ENCODE measurements at places on chromosomes 2 and 18. TPM values are rescaled to one million over a fixed set of nuclear protein-coding genes. Genes with fewer than 3 reads are reported as not detected.

Gene ERBB4
- 29.7 TPM for total RNA-seq

DNA sequence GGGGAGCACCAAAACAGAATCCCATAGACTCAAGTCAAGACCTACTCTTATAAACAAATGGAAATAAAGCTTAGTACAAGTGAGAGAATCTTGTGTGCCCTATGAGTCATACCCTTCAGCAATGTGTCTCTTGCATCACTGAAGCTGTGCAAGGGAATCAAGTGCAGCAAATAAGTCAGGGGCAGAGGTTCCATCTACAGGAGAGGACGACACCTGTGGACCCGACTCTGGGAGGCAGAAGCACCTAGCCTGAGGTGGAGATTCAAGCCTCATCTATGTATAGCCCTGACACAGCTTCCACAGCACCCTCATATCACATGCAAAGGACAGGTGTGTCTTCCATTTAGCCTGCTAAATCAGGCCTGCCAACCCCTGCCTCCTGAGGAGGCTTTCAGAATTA is 298.2 kb downstream of the CNTNAP5 start:
- DNase-seq, result peak; percentile 58

GRCh38 chr2:163775304-163775703 is 39.5 kb upstream of the FIGN start:
- no peak for DNase-seq

DNA sequence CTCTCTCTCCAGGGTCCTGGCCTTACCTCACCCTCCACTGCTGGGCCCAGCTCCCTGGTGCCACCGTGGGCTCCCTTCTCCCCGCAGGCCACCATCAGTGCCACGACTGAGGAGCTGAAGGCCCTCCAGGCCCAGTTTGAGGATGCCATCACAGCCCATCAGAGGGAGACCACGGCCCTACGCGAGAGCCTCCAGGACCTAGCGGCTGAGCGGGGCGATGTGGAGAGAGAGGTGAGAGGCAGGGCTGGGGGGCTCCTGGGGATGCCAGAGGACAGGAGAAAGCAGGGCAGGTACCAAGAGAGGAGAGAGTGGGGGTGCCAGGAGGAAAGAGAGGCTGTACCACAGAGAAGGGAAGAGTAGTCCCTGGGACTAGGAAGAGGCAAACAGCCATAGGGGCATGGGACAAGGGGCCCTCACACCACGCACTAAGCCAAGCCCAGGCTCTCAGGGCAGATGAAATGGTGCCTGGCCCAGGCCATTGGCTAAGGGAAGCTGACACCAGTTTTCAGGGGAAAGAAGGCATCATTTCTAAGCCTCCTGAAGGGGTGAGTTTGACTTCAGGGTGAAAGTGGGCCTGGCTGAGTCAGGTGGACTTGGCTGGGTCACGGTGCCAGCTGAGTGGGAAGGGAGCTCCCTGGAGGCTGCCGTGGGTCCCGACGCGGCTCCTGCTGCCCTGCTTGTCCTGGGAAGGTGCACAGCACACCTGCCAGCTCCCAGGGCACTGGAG is 39.0 kb upstream of the SNED1 start:
- no peak for DNase-seq

DNA sequence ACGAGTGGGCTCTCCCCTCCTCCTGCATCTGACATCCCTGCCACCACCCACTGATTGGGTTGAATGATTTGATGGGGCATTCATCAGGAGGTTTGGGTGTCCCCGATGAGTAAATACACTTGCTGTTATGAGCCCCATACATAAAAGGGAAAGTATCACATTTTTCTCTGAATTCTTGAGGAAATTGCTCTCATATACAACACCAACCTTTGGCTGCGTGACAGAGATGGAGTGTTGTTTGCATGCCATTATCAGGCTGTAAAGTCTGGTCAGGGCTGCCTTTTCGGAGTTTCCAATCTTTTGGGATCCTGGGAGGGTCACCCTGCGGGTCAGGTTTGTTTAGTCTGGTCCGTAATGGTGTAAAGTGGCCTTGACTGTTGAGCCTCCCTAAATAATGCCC is 227.9 kb upstream of the SPRED2 start:
- DNase-seq, result no peak

DNA sequence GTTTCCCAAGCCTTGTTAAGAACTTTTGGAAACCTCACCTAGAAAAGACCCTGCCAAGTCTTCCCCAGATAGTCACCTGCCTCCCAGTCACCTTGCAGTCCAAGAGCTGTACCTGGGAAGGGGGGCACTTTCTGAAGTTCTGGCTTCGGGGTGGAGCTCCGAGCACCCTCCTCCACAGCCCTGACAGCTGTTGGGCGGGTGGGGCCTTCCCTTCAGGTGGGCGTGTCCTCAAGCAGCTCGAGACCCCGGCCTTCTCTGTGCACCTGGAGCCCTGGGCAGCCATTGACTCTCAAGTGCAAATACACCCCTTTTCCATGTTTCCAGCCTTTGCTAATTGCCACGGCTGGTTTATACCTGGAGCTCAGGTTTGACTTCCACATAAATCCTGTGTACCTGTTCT is 37.0 kb upstream of the IGFBP5 start:
- no peak for DNase-seq

DNA sequence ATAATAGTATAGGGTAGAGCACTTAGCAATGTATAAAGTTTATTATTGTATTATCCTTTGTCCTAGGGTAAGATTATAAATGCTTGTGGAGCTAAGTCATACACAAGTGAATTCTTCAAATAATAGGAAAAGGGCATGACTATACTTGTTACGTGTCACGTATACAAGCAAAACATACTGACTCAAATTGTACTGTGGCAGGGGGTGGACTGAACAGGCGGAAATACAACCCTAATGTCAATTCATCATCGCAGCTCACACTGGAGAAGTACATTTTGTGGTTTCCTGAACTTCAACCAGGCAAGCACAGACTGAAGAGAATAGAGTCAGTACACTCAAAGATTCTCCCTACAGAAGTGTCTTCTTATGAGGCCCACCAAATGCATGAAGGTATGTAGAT is 201.0 kb downstream of the MBD2 start:
- DNase-seq, result peak; percentile 44

DNA sequence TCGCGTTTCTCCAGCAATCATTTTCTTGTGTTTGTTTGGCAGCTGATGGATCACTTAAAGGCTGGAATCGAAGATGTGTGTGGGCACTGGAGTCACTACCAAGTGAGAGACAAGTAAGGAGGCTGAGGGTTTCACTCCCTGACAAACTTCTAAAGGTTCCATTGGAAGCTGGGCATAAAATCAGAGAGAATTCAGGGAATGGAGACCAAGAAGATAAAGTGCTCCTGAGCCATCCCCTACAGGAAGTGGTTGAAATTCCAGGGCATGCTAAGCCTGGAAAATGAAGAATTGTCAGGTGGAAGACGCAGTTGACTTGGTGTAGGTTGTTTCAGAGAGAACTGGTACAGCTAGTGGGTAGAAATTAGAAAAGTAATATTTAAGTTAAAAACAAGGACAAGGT is 39.1 kb downstream of the SLC9A4 start:
- no peak for DNase-seq

DNA sequence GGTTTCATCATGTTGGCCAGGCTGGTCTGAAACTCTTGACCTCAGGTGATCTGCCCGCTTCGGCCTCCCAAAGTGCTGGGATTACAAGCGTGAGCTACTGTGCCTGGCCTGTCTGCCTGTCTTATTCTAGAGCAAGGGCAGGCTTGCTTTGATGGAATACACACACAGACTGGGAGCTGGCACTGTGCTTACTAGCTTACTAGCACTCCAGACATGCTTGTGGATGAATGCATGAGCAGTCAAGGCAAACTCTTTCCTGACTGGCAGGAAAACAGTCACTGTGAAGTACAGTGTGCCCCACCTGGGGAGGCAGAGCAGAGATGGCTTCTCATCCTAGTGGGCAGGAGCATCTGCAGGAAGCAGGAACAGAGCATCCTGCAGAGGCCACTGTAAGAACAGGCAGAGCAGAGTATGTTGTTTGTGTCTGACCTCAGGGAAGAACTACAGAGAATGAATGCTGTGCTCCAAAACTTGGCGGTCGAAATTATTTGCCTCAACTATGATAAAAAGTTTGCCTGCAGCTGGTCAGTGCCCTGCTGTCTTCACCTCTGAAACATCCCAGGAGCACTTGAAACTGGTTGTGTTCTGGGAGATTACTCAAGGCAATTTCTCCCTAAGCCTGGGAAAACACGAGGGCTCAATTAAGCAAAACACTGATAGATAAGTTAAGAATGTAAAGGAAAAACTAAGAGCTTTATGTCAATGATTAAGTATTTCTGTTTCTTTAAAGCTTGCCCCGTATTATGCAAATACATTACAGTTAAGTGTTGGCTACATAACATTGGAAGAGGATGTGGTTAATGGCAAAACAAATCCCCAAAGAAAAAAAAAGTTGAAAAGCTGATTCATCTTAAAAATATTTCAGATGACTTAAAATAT is 102.4 kb downstream of the VAPA start:
- peak; percentile 77 for DNase-seq

- no peak for DNase-seq
Observed at GRCh38 chr2:71558300-71559051, 105.1 kb downstream of the DYSF start.

DNA sequence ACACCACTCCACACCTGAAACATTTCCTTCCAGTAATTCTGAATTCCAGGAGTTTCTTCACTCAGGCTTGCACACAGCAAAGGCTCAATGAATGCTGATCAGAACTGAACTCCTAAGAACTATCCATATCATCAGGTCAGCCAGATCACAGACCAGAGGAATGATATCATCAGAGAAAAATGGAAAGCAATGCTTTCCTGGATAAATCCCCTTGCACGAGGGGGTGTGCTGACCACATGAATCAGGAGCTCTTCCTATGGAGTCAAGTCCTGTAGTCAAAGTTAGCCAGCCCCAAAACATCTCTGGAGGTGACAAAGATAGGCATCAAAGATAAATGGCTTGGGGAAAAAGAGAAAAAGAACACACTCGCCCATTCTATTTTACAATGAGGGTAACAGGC is 83.8 kb upstream of the ACVR2A start:
- DNase-seq, result no peak

- DNase-seq, result no peak
Observed at GRCh38 chr2:19484736-19485135, 126.3 kb upstream of the OSR1 start.

DNA sequence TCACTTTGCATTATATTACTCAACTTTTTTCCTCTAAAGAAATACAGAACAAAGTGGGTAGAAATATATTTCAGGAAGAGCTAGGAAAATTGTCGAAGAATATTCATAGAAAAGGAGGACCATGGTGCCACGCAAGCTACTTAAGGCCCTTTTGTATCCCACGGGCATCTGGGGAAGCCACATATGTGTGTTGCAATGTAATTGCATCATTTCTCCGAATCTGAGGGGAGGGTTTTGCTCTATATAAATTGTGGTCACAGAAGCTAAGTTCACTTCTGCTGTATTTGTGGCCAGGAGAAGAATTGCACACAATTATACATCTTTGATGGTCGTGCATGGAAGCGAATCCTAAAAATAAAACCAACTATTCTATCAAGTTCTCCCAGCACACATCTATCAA is 360.3 kb downstream of the IRS1 start:
- DNase-seq, result no peak

DNA sequence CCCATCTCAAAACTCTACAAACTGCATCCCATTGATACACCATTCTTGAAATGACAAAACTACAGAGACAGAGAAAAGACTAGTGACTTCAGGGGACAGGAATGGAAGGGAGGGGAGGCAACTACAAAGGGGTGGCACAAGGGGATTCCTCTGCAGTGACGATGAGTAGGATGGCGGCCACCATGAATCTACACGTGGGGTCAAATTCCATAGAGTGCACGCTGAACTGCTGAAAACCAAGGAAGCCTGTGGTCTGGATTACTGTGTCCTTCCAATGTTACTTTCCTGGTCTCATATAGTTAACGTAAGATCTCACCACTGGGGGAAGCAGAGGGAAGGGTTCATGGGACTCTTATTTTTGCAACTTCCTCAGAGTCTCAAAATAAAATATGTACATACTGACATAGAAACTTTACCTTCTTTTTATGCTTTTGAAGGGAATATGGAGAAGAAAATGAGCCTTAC is 23.6 kb downstream of the COX7A2L start:
- no peak for DNase-seq

DNA sequence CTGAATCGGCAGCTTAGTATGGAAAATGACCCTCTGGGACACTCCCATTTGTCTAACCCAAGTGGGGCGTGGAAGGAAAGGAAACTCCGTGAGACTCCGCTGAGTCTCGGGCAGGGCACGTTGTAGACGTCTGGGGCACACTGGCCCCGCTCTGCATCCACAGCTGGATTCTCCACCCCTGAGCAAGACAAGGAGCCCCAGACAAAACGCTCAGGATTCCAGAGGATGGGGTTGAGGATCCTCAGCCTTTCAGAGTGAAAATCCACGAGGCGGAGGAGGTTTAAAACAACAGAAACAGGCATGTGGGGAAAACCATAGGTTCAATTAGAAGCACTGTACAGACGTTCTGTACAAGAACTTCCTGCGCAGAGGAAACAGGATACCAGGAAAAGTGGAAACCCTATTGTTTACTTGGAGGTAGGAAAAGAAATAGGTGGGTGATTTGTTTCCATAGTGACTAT is 124.9 kb upstream of the ZNF236 start:
- peak; percentile 54 for DNase-seq

- no peak for DNase-seq
Observed at GRCh38 chr2:26646986-26647672, 6.0 kb upstream of the CIB4 start.

DNA sequence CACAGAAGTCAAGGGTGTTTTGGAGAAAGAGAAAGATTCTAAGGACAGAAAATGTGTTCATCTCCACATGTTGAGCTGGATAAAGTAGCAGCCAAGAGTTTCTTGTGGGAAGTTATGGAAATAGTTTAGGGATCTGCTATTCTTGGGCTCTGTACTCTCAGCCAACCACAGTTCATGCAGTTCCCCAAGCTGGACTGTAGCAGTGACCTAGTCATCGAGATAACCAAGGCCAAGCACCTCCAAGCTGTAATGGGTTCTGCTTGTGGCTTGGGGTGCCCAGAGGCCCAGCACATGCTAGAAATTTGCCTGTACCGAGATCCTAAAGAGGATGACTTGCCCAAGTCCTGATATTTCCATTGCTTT is 91.9 kb upstream of the RASGRP3 start:
- DNase-seq, result no peak

- no peak for DNase-seq
Observed at GRCh38 chr18:37779220-37779619, 213.6 kb upstream of the CELF4 start.

DNA sequence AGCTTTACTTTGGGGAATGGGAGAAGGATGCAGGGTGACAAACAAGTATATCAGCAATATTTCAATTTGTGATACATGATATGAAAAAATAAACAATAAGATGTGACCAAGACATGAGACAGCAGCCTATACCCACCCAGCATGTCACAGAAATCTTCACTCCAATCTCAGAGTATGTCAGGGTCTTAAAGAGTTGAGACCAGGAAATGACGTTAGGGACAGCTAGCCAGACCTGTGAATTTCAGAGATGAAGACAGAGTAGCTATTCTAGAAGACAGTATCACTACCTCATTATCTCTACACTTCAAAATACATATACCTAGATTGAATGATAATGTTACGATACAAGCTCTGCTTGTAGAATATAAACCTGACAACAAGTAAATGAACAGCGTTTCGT is 282.8 kb downstream of the ZEB2 start:
- DNase-seq, result no peak
